Fibroblast of villous mesenchyme (primary cell): ENCODE measurements at places on chromosomes 5 and 9. TPM values are rescaled to one million over a fixed set of nuclear protein-coding genes. Genes with fewer than 3 reads are reported as not detected.

CER1 gene
- total RNA-seq = not detected in 2 replicates

TNFSF8 gene
- total RNA-seq = not detected in 2 replicates

- no peak for DNase-seq
These were observed 580.4 kb upstream of the KLF4 start for GRCh38 chr9:108069991-108070390.

- DNase-seq = peak; percentile 81
These were observed 73.6 kb upstream of the DAB2 start for GRCh38 chr5:39498278-39498952.

C5 gene
- total RNA-seq = 2.3 and 3.9 TPM in 2 replicates

DNA sequence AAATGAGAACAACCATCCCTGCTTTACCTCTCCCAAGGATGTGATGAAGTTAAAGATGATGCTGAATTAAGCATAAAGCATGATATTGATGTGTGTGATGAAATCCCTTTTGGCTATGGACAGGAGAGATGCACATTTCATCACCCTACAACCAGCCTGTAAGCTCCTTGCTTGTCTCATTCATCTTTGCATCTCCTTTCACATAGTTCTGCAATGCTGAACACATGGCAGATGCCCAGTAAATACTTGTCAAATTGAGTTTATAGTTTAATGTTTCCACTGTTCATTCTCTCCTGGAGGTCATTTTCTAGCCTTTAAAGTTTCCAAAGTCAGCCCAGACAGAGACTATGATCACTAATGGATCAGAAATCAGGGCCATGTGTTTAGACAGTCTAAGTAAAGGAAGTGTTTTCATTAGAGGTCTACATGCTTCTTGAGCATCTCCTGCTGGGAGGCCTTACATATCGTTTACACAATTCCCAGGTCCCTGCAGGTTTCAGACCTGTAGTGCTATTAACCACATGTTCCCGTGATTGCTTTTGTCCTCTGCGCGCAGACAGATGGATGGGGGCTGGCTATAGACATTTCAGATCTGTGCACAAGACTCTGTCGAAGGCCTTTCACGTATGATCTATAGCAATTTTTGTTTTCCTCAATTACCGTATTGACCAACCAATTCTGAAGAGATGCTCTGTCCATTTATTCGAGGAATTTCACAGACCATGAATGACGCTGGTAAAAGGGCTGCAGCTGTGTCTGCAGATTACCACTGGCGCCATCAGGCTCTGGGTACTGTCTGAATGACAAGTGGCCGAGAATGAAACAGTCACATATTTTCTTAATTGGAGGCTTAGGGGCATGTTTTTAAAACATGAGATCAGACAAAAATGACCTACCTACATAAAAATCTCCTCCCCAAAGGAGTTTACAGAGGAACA is 49.0 kb upstream of the CKMT2 start:
- no peak for DNase-seq

GRCh38 chr5:17157294-17157693 is 60.1 kb upstream of the BASP1 start:
- DNase-seq = peak; percentile 82

SOX30 gene
- under 0.01 TPM in 1 of 2 replicates, not detected in the other for total RNA-seq

EIF4E1B gene
- total RNA-seq = not detected in 2 replicates

DNA sequence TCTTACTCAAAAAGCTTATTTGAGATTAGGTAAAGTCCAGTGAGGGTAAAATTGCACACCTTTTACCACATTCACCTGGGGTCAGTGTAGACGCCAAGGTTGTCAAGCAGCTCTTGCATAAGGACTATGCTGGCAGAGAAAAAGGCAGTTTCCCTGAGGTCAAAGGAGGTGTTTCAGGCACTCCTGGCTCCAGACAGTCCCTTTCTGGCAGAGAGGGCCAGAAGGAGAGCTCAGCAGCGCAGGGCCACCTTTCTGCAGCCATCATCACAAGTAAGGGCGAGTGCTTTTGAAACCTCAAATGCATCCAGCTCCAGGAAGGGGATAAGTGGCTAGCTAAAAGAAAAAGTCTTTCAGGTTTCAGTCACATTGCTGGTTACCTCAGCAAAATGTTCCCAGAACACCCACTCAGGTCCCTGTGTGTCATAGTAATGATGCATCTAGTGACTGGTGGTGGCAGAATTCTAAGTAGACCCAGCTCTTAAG is 16.7 kb upstream of the IL13 start:
- DNase-seq = no peak

DNA sequence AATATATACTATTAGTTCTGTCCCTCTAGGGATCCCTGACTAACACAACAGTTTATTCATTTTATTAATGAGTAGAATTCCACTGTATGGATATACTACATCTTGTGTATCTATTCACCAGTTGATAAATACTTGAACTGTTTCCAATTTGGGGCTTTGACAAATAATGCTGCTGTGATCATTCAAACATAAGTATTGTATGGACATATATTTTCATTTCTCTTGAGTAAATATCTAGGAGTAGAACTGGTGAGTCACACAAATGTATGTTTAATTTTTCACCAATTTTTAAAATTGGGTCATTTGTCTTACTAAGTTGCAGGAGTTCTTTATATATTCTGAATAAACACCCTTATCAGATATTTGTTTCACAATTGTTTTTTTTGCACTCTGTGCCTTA is 149.1 kb downstream of the FBXL17 start:
- no peak for DNase-seq

LMBRD2 gene
- 12.9 and 23.7 TPM in 2 replicates for total RNA-seq

GRCh38 chr5:11595045-11595444 is 309.2 kb downstream of the CTNND2 start:
- DNase-seq = no peak

GRCh38 chr9:95920017-95920416 is 44.5 kb downstream of the ERCC6L2 start:
- DNase-seq = no peak

GRCh38 chr5:29697785-29698414 is 1495.6 kb upstream of the CDH6 start:
- DNase-seq = no peak

GRCh38 chr5:112878101-112878500 is 17.0 kb downstream of the SRP19 start:
- no peak for DNase-seq

GRCh38 chr5:169943026-169943425 is 37.3 kb downstream of the INSYN2B start:
- DNase-seq = no peak

PTGDS gene
- total RNA-seq = 10.8 and 21.9 TPM in 2 replicates

DNA sequence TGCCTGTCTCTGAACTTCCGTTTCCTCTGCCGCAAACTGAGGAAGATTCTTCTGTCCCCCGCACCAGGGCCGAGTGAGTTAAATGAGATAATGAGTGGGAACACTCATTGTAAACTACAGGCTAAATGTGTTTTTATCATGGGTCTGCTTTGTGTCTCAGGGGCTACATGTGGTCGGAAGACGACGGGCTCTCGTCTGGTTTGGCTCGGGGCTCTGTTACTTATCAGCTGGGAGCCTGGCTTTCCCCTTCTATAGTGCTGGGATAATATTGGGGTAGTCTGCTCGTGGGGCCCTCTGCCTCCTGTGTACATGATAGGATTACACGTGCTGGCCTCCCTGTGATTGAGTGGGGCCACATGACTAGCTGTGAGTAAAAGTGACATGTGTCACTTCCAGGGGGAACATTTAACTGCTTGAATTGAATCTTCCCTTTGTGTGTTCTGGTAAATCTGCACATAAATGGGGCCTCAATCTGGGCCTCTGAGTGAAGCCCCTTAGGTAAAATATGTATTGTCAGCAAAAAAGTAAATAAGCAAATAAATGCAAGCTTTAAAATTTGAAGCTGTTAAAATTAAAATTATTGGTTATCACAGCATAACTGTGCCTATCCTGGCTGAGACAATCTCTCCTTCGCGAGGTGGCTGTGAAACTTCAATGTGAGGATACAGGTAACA is 86.9 kb upstream of the SH3PXD2B start:
- DNase-seq = peak; percentile 25

- DNase-seq = peak; percentile 93
These were observed 547.8 kb downstream of the CCDC171 start for GRCh38 chr9:16100537-16101091.

DNA sequence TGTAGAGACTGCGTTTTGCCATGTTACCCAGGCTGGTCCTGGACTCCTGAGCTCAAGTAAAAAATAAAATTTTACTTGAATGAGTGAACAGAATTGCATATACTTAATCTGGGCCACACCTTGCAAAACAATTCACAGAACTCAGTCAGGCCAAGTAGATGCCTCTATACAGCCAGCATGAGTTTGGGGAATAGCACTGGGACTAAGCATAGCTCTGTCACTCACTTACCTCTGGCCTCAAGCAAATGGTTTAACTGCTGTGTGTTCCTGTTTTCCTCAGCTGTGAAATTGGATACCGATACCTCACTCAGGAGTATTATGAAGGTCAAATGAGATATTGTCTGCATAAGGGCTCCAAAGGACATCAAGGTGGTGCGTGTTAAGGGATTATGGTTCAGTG is 10.9 kb upstream of the FRMPD1 start:
- no peak for DNase-seq

SNX30 gene
- total RNA-seq = 27.6 and 27.7 TPM in 2 replicates

IER5L gene
- 60.5 and 75.7 TPM in 2 replicates for total RNA-seq

PLCXD3 gene
- total RNA-seq = 0.32 and 0.43 TPM in 2 replicates

SLCO4C1 gene
- total RNA-seq = under 0.01 TPM in 2 replicates

DNA sequence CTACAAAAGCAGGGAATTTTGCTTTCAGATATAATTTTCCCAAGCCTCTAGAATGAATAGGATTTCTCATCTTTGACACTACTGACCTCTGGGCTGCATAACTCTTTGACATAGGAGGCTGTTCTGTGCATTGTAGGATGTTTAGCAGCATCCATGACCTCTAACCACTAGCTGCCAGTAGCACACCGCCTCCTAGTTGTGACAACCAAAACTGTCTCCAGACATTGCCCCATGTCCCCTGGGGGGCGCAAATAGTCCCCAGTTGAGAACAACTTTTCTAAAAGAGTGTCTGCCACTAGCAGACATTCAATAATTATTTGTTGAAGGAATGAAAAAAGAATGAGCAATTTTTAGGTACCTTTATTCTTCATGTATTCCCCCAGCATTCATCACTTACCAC is 51.8 kb downstream of the POU4F3 start:
- no peak for DNase-seq

DMRT3 gene
- total RNA-seq = not detected in 2 replicates

DNA sequence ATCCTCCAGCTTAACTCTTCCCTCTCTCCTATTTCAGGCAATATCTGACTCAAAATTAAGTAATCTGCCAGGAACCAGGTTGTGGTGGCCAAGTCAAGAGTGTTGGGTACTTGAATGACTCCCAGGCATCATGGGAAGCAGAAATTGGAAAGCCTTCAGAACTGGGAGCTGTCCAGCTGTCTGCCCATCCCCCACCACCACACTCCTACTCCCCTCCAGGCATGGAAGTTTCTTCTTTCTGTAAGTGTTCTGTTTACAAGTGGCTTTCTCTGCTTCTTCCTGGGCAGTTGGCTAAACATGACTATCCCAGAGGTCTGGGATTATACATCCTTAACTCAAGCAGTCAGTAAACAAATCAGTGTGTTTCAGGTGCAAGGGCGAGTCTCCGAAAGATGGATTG is 14.6 kb upstream of the PBX3 start:
- DNase-seq = peak; percentile 30

DNA sequence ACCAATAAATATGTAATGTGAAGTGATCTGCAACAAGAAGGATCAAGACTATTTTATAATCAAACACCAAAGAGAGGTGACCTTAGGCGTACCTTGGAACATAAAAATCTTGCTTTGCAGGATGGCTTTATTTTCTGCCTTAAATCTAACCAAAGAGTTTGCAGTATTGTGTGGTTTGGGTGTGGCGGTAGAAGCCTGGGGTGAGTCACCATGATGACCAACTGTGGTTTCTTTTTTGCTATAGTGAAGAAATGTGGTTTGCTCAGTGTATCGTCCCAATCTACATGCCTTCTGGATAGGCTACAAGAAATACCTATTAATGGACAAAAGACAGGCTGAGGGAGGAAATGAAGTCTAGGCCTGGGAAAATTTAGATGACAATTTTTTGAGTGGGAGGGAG is 5.1 kb upstream of the CAST start:
- peak; percentile 93 for DNase-seq

HSPA9 gene
- 334 and 336 TPM in 2 replicates for total RNA-seq

PCDHGA1 gene
- total RNA-seq = 0.64 and 0.86 TPM in 2 replicates

EFNA5 gene
- 3.2 and 6.5 TPM in 2 replicates for total RNA-seq
